ENCODE measurements at places on chromosomes 5 and 9. TPM values are rescaled to one million over a fixed set of nuclear protein-coding genes. Genes with fewer than 3 reads are reported as not detected.

DNA sequence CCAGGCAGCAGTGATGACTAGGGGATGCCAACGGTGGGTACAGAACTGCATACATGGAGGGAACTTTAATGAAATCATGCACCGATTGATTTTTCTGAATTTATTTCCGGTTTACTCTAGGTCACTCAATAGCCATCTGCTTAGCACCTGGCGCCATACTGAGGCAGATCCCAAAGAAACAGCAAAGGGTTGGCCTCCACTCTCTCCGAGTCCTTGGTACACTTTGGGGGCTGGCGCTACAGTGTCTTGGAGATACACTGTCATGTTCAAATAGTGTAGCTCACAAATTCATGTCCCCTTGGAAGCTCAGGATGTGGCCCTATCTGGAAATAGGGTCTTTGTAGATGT is 116.3 kb downstream of the BOD1 start:
- no peak for DNase-seq

- DNase-seq = no peak
These were observed 3.7 kb downstream of the C9orf50 start for GRCh38 chr9:129617167-129617566.

GRCh38 chr5:150515446-150515845 is 7.5 kb downstream of the NDST1 start:
- DNase-seq = no peak

DNA sequence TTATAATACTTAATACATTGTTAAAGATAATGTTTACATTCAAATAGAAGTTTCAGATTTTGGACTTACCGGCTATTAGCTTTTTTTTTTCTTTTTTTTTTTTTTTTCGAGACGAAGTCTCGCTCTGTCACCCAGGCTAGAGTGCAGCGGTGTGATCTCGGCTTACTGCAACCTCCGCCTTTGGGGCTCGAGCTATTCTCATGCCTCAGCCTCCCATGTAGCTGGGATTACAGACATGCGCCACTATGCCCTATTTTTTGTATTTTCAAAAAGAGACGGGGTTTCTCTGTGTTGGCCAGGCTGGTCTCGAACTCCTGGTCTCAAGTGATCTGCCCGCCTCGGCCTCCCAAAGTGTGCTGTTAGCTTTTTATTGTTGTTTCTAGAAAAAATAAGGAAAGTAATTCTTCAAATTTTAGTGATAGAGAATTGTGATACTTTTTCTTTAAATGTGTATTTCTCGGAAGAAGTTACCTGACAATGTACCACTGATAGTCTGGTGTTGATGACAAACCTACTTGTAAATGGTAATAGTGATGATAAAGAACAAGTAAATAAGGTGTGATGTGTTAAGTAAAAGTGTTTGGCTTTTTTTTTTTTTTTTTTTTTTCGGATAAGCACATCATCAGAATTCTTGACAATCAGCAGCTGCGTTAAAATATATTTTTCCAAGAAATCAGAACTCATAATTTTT is 2.7 kb downstream of the CDC42SE2 start:
- no peak for DNase-seq

GRCh38 chr5:68086439-68086838 is 129.1 kb upstream of the PIK3R1 start:
- DNase-seq = no peak

DNA sequence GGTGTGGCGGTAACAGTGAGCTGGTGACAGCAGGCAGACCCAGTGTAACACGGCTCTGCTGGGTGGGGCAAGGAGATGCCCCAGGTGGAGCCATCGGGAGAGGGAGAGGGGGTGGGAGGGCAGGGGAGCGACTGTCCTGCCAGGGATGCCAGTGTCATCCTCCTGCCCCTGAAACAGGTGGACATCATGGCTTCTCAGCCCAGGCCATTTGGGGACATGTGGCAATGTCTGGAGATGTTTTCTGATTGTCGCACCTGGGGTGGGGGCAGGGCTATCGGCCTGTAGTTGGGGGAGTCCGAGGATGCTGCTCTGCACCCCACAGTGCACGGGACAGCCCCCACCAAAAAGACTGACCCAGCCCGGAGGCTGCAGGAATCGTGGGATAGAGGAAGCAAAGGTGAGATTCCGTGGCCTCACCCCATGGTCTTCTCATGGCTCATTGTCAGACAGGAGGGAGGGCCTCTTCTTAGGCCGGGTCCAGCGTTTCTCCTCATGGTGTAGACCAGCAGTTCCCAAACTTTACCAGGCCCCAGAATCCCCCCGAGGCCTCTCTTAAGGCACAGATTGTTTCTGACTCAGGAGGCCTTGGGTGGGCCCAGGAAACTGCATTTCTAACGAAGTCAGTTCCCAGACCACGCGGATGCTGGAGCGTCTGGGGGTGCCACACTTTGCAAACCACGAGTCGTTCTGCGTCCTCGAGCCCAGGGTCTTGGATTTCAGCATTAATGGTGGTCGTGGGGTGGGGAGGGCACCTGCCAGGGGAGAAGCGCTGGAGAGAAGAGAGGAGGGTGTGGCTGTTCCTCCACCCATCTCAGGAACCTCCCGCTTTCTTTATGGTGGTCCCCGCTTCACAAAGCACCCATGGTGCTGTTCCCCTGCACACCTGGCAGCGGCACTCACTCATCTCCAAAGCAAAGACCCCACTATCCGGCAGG is 11.0 kb downstream of the COL5A1 start:
- DNase-seq = peak; percentile 12

DNA sequence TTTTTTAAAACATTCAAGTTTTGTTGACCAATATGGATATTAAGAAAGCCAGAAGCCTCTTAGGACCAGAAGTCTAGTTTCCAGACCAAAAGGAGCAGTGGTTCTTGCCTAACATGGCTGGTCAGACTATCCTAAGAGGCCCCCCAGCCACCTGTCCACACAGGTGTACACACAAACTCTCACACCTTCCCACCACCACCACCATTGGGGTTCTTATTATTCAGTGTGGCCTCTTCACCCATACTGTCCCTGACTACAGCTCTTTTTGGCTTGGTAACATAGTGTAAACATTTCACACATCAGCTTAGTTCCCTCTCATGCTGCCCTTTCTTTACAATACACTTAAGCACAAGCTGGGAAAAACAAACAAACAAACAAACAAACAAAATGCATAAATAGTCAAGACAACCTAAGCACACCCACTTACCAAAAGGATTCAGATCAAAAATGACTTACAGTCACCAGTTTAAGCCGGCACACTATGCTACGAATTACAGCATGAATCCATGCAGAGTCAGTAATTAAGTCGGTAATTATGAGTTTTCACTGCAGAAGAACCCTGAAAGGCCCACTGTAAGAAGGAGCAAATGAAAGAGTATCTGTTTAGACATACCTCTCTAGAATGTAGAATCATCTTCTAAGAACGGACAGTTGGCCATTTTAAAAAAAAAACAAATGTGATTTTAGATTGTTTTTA is 9.5 kb downstream of the LHFPL2 start:
- no peak for DNase-seq

The EIF4E1B gene
- not detected for total RNA-seq

The LHX3 gene
- not detected for total RNA-seq

The TEK gene
- 21.7 TPM for total RNA-seq

The PTPRD gene
- total RNA-seq = 15.6 TPM

The PCDH1 gene
- total RNA-seq = 16.1 TPM

Measured in left ventricle myocardium inferior (tissue), 1 donor.